Activated T-cell treated with anti-CD3 and anti-CD28 coated beads for 4 hours (primary cell): ENCODE measurements at places on chromosomes 7 and 10.

GRCh38 chr10:122164815-122165483, 106.1 kb upstream of the BTBD16 start:
- no peak for DNase-seq

- no peak for DNase-seq
Measured at GRCh38 chr10:99796928-99797327, 14.5 kb downstream of the ABCC2 start.

GRCh38 chr7:104231054-104232046, 23.5 kb upstream of the ORC5 start:
- DNase-seq = peak; percentile 19

DNA sequence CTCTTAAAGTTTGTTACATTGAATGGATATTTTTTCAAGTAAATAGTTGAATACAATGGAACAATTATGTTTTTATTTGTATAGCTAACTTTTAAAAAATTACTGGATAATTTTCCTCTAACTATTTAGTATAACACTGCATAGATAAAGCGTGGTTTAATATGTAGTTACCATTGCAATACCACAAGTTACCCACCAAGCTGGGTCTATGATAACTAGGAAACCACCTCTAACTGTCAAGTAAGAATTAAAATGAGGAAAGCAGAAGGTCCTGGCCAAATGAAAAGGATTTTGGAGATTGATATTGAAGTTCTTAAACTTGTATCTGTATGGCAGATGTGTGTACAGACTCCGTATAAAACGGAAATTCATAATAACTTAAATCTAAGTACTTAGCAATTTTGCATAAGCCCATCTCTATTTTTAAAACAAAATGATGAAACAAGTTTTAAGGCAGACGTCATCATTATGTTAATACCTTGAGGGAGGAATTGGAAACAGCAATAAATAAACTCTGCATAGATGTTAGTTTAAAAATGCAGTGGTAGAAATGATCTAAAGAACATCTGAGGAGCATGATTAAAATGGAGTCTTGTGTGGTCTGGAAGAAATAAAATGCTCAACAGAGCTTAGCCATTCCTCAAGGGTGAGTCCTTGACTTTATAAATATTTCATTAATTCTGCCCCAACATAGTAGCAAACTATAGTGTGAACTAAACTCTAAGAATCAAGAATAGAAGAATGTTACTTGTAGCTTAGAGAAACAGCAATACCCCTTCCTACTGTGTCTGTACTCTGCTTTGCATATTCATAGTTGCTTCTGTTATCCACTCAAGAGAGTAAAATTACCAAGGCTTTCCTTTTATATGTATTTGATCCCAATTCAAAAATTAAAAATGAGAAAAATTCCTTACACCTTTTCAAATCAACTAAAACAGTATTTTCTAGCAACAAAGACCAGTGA, 206.4 kb upstream of the FERD3L start:
- no peak for DNase-seq

DNA sequence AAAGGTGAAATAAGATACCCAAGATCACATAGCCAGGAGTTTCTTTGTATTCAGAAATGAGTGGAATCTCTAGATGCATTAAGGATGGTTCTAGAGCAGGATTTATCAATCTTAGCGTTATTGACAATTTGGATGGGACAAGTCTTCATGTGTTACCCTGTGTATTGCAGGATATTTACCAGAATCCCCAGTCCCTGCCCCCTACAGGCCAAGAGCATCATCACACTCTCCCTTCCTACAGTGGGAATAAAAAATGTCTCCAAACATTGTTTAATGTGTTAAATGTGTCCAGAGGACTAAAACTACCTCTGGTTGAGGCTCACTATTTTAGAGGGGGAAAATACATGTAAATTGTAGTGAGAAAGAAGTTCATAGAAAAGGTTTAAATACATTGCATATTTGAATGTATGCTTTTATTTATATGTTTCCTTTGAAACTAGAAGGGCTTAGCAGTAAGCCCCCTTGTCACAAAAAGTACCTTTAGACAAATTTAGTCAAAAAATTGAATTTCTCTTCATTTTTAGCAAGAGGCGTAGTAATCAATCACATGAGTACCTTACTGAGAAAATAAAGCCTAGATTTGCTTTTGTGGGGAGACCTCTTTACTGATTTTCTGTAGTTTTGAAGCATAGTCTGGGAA, 141.2 kb downstream of the MLLT10 start:
- peak; percentile 24 for DNase-seq

DNA sequence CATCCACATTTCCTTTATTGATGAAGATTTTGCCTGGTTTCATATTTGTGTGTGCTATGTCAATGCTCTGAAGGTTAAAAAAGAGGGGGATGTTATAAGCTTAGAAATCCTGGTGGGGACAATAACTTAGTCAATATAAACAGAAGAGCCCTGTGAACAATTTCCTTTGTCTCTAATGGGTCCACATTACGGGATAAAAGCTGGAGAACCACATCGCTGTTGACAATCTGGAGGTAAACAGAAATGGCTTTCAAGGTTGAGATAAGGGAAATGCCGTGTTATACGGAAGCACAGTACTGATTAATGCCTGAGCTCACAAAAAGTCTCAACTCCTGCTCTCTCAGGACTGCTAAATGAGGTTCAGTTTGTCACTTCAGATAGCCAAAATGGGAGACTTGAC, 16.8 kb downstream of the ASAH2 start:
- no peak for DNase-seq

DNA sequence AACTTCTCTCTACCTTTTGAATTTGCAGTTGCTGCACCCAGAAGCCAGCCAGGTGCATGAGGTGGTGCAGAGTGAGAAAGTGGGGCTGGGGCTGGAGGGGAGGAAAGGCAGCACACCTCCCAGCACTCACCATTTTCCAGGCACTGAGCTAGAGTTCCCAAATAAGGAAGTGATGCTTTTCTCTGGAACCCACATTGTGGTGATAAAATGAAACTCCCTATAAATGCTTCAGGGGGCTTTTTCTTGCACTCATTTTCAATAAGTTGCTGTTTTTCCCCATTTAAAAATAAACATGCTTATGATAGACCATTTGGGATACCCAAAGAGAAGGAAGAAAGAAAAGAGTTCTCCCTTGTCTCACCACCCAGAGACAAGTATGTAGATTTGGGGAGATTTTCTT, 42.8 kb upstream of the TNS3 start:
- no peak for DNase-seq

DNA sequence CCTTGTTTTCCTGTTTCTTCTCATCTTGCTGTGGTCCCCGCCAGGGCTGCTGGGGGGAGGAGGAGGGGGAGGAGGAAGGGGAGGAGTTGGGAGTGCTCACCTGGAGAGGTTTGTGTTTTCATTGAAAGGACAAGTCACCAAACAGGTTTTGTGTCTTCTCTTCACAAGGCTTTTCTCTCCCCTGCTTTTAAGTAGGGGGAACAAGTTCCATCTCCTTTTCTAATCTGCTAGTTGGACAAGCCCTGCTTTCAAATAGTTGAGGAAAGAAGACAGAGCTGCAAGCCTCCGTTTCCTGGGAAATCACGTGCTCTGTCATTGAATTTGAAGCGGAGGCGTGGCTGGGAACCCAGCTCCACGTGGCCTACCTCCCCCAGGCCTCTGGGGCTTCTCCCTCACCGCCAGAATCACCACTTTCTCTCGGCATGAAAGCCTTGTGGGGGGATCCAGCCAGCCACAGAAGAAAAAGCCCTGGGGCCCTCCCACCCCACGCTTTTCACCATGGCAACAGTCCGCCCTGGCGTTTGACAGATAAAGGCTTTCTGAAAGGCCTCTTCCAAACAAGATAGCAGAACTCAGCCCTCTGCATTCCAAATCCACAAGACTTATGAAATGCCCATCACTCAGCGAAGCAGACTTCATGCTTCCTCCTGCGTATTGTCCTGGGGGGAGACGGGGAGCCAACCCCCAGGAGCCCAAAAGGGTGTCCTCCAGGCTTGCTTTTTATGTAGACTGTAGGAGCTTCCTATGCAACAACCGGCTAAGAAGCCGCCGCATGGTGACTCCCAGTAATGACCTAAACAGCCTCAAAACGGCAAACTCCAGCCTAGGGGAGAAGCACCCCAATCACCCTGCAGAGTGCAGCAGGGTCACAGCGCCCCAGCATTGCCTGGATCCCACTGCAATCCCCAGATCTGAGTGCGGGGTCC, 51.7 kb downstream of the PROSER2 start:
- peak; percentile 40 for DNase-seq

DNA sequence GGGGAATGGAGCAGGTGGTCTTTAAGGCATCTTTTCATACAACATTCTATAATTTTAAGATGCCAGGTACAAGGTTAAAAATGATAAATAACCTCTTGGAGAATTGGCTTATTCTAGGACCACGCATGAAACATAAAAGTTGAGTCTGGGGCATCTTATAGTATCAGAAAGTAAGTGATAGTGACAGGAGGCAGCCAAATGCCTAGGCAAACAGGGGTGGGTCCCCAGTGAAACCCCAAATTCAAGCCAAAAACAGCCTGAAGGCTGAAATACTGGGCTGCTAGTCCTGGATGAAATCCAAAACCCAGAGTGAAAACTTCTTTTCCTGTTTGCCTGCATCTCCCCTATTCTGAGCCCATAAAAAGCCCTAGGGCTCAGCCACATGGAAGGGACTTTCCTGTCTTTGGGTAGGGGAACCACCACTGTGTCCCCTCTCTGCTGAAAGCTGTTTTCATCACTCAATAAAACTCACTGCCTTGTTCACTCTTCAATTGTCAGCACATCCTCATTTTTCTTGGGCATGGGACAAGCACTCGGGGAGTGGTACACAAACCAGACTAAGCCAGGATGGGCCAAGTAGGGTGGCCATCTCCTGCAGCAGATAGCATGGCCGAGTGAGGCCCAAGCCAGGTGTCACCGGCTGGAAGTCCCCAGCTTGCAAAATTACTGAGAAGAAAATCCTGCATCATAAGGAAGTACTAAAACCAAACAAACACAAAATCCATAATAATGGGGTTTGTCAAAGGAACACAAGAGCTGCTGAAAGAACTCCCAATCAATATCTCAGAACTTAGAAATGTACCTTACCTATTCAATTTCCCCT, 241.6 kb upstream of the GALNT17 start:
- no peak for DNase-seq

DNA sequence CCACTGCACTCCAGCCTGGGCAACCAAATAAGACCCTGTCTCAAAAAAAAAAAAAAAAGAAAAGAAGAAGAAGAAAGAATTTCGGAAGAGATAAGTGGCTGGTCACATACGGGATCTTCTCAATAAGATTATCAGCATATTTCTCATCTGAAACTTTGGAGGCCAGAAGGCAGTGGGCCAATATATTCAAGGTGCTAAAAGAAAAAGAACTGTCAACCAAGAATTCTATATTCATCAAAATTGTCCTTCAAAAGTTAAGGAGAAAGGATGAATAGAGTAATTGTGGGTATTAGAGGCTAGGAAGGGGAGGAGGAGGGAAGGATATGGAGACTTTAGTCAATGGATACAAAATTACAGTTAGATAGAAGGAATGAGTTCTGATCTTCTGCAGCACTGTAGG, 43.9 kb upstream of the NANOS1 start:
- no peak for DNase-seq

DNA sequence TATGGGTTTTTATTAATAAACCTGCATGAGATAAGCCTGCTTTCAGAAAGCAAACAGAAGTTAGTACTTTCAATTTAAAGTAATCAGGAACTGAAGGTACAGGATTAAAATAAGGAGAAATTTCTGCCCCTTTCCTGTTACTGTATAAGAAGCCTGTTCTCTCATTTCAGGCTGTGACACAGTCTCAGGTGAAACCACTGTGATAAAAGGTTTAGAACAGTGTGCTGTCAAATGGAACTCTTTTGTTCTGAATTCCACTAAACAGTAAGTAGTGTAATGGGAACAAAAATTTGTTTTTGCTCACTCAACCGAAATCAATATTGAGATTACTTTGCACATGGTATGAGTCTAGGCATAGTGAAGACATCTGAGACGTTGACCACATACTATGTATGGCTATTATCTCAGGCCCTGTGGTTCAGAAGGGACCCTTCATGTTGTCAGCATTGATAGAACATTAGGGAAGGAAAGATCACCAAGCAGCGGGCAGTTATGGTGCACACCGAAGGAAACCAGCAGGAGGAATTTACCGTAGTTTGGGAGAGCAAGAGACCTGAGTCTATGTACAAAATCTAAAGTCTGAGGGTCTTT, 14.9 kb downstream of the HEPACAM2 start:
- no peak for DNase-seq

- DNase-seq = peak; percentile 21
Measured at GRCh38 chr7:24812305-24812945, 55.2 kb upstream of the GSDME start.

- no peak for DNase-seq
Measured at GRCh38 chr10:127972751-127973357, 66.0 kb downstream of the PTPRE start.

DNA sequence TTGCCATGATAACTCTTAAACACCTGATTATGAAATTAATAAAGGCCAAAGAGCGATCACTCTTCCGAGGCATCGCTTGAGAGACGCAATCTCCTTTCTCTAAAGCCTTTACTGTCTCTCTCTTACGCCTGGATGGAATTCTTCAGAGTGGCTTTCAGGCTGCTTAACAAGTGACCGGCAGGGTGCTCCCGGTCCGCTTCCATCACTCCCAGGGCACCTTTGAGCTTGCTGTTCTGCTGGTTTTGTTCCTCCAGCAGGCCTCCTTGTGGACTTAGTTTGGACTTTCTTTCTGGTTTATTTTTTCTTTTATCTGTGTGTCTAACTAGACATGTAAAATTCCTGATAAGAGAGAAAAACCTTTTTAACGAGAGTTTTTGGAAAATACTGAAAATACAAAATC, 60.9 kb downstream of the MRPL32 start:
- no peak for DNase-seq

- no peak for DNase-seq
Measured at GRCh38 chr10:101087965-101088364, 26.2 kb downstream of the KAZALD1 start.

GRCh38 chr7:150432915-150433892, 17.2 kb upstream of the GIMAP8 start:
- no peak for DNase-seq

DNA sequence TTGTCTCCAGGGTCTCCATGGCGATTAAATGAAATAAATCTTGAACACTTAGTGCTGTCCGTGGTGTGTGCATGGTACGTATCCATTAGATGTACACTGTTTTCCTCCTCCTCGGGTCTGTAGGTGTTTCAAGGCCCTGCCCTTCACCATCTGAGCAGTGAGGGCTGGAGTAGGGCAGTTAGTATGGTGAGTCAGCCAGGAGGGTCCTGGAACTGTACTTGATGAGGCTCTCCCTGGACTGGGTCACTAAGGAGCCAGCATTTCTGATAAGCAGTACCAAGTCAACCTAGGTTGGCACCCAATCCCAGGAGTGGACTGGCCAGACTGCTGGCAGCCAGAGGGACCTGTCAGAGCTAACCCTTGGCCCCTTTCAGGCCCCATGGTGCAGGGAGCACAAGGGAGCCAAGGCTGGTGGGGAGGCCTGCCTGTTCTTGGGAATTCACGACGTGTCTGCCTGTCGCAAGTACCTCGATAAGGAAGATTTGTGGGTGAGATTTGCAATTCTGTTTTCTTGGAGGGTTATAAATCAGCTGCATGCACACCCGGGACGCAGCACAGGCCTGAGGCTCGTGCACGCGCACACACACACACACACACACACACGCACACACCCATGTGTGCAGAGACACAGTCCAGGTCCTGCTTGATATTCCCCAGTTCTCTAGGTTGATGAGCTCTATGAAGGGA, 114.2 kb downstream of the ZMIZ1 start:
- DNase-seq = no peak
